ENCODE measurements at places on chromosomes 12 and 14.

- no peak for DNase-seq
Observed at GRCh38 chr14:26729851-26730250, 132.0 kb upstream of the NOVA1 start.

- no peak for DNase-seq
Observed at GRCh38 chr12:127126260-127126628, 1140.7 kb upstream of the TMEM132C start.

GRCh38 chr12:121797937-121798786 lies 4.7 kb upstream of the RHOF start:
- DNase-seq: no peak

GRCh38 chr12:13204428-13204827 lies 7.9 kb downstream of the EMP1 start:
- DNase-seq: no peak

GRCh38 chr12:80219345-80219744 lies 120.0 kb downstream of the OTOGL start:
- no peak for DNase-seq

DNA sequence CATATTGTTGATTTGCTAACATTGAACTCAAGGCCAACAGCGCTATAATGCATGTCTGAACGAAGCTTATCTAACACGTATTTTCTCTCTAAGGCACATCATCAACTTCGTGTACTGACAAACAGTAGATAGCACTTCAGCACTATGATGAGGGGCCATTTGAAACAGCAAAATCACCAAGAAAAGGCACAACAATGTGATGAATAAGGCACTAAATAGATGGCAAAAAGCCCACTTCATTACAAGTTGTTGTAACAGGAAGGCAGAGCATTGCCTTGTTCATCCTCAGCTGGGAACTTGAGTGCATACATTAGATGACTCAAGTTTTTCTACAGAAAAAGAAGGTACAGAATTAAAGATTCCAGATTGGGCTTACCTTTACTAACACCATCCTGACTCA lies 75.2 kb downstream of the LIN7A start:
- no peak for DNase-seq

- DNase-seq: no peak
Observed at GRCh38 chr14:24258548-24259265, 4.3 kb downstream of the TGM1 start.

DNA sequence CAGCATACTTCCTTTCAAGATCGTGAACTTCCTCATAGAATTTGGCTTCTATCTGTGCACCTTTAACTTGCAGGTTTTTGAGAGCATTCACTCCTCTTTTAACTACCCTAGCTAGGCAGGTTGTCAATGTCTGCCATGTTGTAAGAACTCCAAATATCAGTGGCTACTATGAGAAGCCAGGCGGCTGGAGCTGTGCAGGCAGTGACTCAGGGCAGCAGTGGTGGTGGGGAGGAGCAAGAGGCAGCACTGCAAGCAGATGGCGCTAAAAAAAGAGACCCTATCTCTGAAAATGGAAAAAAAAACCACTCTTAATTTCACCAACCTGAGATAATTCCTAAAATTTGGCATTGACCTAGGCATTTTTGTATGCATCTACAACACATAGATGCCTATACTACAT lies 28.5 kb downstream of the YARS2 start:
- DNase-seq: no peak

DNA sequence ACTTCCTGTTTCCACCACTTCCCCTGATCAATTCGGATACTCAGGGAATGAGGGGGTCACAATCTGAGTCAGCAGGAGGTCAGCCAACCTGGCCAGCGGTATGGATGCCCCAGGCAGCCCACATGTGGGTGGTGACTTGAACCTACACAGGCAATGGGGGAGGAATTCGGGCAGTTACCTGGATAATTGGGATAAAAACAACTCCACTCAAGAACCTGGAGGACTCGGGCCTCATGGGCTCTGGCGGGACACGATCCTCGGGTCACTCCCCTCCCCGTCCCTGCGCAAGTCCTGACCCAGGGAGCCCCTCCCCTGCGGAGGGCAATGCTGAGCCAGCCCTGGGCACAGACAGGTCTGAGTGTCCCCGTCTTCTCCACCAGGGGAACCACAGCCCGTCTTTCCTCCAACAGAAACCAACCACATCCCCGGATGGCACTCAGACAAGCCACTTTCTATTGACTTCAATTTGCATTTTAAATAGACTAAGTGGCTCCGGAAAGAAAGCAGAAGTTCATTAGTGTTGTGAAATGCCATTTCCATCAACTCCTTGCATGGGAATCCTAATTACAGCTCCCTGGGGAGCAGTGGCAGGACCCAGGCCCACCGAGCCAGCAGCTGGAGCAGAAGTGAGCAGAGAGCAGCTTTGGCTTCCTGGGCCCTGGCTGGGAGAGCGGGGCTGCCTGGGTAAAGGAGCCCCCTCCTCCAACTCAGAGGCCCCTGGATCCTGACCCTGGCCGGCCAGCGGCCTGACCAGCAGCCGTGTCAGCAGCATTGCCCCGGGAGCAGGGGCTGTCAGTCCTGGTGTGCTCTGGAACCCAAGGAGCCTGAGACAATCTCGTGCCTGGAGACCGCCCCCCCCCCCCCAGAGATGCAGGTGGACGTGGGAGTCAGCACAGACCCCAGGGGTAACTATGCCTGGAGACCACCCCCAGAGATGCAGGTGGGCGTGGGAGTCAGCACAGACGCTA lies 374.1 kb downstream of the ADGRD1 start:
- no peak for DNase-seq

- DNase-seq: peak; percentile 11
Observed at GRCh38 chr12:62158461-62159360, 101.5 kb upstream of the USP15 start.

GRCh38 chr12:78241446-78241845 lies 410.8 kb downstream of the NAV3 start:
- DNase-seq: no peak

DNA sequence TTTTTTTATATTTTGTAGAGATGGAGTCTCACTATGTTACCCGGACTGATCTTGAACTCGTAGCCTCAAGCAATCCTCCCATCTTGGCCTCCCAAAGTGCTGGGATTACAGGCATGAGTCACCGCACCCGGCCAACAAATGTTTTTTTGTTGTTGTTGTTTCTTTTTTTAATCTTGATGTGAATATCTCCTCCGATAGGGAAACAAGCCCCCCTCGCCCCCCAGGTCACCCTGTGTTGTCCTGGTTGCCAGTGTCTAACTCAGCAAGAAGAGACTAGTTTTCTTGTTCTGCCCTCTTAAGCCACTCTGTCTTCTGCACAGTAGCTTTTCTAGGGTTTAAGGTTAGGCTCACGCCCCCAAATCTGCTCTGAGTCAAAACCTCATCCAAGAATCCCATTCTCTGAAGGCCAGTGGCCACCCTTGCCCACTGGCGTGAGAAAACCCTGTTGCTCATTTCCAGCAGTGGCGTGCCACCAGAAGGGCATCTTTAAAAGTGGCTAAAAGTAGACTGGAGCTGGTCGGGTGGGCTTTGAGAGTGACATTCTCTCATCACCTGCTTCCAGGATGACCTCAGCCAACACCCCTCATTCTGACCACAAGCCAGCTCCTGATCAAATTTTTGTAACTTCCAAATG lies 42.7 kb downstream of the C14orf132 start:
- DNase-seq: no peak

DNA sequence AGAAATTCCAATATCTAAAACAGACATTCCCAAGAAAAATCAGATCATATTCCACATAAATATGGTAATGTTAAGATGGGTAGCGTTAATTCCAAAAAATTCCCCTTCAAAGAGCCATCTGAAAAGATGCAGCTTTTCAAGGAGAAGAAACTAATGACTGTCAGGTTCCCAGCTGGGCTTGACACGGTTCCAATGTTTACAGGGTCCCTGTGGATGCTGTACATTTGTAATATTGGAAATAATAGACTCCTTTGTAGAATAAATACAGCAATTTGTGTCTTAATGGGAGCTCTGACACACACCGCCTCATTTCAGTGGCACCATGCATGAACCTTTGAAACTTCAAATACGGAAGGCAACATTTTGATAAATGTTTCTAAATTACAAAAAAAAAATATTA lies 140.6 kb downstream of the ITPR2 start:
- no peak for DNase-seq

DNA sequence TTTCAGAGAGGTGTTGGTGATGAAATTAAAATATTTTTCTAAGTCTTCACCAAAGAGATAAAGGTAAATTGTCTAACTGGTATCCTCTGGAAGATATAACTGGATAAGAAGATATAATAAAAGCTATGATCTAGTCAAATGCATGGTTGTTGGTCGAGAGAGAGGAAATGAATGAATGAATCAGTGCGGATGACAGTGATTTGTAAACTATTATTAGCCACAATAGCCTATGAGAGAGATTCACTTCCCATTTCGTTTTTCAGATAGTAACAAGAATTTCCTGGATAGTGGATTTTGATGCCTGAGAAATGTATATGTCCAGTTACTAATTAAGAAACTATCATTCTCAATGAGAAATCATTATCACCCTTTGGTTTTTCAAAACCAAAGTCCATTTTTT lies 63.1 kb downstream of the HEATR5A start:
- no peak for DNase-seq

- DNase-seq: no peak
Observed at GRCh38 chr14:36835128-36835527, 173.5 kb downstream of the PAX9 start.

GRCh38 chr12:12331244-12331771 lies 18.7 kb downstream of the MANSC1 start:
- no peak for DNase-seq

DNA sequence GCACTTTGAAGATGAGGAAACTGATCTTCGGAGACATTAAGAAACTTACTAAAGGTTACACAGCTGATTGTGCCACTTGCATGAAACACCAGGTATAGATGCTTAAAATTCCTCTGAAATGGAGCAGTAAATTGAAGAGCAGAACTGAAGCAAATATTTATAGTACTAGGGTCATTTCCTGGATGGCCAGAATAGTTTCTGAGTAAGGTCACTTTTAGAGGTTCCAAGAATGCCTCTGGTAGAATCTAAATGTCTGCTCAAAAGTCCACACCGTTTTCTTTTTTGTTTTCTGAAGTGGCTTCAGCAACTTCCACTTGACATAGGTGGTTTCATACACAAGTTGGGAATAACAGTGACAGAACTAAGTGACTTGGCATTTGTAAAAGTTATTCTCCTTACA lies 19.4 kb downstream of the TPH2 start:
- no peak for DNase-seq

GRCh38 chr14:69038455-69039287 lies 59.6 kb upstream of the ACTN1 start:
- no peak for DNase-seq

GRCh38 chr14:54440873-54441868 lies at the start of gene CNIH1:
CNIH1 (minus strand) TSS chr14:54441374; CDS start chr14:54441327, 47 bp downstream.
- DNase-seq: peak; percentile 92

- DNase-seq: no peak
Observed at GRCh38 chr14:35827678-35828472, 1.7 kb downstream of the BRMS1L start.

- DNase-seq: no peak
Observed at GRCh38 chr12:132281038-132281437, 48.4 kb downstream of the GALNT9 start.

DNA sequence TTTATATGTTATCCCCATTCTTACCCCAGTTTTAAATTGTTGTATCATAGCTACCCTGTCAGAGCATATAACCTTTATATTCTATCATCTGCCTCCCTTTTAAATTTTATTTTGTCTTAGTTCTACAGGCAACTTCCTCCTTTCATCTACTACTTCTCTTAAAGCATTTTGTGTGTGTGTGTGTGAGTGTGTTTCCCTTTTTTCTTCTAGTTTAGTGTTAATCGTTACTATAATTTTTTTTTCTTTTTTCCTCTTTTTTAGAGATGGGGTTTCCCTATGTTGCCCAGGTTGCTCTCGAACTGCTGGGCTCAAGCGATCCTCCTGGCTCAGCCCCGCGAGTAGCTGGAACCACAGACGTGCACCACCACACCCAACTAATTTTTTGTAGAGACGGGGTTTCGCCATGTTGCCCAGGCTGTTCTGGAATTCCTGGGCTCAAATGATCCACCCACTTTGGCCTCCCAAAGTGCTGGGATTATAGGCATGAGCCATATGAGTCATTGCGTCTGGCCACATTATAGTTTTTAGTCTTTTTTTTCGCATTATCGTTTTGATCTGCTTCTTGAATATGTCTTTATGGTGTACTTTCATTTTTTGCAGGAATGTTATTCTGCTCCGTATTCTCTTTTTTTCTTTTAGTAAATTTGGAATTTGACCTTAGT lies 33.1 kb upstream of the FBXO34 start:
- DNase-seq: peak; percentile 4

- no peak for DNase-seq
Observed at GRCh38 chr12:79949098-79949497, 14.2 kb upstream of the PPP1R12A start.

- no peak for DNase-seq
Observed at GRCh38 chr12:43210485-43211192, 341.4 kb downstream of the ADAMTS20 start.

- no peak for DNase-seq
Observed at GRCh38 chr14:91511043-91511383, 903 bp upstream of the PPP4R3A start.

- DNase-seq: no peak
Observed at GRCh38 chr12:86249276-86249675, 6.9 kb downstream of the MGAT4C start.

- DNase-seq: no peak
Observed at GRCh38 chr14:100539003-100539660, 48.1 kb downstream of the BEGAIN start.

DNA sequence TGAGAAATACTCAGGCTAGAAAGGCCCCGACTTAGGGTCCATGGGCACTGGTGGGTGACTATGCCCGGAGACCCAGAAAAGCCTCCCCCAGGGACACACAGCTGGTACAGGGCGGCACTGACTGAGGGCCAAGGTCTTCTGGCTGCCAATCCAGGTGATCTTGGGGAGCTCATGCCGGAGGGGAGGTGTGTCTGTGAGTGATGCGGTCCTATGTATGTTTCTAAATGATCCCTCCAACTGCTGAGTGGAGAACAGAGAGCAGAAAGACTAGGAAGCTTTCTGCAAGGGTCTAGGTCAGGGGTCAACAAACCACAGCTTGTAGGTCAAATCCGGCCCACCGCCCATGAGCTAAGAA lies 391 bp downstream of the SERPINA4 start:
- DNase-seq: no peak

GRCh38 chr14:60845523-60845922 lies 111.0 kb downstream of the MNAT1 start:
- DNase-seq: no peak

GRCh38 chr14:21087294-21088091 lies 11.0 kb downstream of the ZNF219 start:
- DNase-seq: peak; percentile 97

GRCh38 chr14:24889843-24890242 lies 160.1 kb downstream of the STXBP6 start:
- no peak for DNase-seq

- no peak for DNase-seq
Observed at GRCh38 chr12:100189636-100190394, 10.8 kb upstream of the ACTR6 start.

Data from CD4-positive, alpha-beta T cell treated with Interleukin-21 for 1 hour (primary cell).